ENCODE measurements at places on chromosomes 11 and 22.

GRCh38 chr11:26974996-26975395, 18.9 kb upstream of the FIBIN start:
- no peak for DNase-seq

- DNase-seq, result no peak
These were observed 194.0 kb downstream of the FAM181B start for GRCh38 chr11:82539669-82540068.

GRCh38 chr11:109275931-109276330, 146.1 kb upstream of the C11orf87 start:
- DNase-seq, result no peak

- DNase-seq, result no peak
These were observed 32.6 kb upstream of the PRAME start for GRCh38 chr22:22591348-22592299.

DNA sequence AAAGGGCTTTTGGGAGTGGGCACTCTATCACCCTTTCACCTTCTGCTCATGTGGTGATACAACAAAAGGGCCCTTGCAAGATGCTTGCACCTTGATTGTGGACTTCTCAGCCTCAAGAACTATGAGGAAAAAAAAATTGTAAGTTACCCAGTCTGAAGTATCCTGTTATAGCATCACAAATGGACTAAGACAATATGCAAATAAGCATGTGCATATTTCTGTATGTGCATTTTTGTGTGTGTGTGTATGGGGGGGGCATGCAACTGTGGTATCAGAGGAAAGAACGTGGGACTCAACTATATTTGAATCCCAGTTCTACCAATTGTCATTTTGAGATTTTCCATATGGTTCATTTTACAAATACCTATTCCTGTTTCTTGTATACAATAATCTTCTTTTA, 10.9 kb downstream of the JRKL start:
- DNase-seq, result no peak

GRCh38 chr11:98545544-98546175, 475.1 kb upstream of the CNTN5 start:
- no peak for DNase-seq

GRCh38 chr22:41561335-41561734, 525 bp downstream of the CSDC2 start:
- DNase-seq, result no peak

DNA sequence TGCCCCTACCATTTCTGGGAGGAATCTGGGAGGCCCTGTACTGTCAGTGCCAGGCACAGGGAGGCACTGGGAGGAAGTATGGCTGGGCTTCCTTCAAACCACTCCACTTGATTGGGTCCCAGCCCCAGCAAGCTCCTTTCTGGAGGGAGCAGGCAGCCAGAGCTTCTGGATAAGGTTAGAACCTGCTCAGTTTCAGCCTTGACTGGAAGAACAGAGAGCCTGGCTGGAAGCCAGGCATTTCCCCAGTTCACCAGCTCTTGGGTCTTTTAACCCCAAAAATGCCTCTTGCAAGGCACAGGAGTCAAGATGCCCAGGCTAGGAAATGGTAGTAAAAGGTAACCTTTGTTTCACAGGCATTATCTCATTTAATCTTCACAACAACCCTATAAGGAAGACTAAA, 9.0 kb upstream of the KCTD14 start:
- DNase-seq, result no peak

DNA sequence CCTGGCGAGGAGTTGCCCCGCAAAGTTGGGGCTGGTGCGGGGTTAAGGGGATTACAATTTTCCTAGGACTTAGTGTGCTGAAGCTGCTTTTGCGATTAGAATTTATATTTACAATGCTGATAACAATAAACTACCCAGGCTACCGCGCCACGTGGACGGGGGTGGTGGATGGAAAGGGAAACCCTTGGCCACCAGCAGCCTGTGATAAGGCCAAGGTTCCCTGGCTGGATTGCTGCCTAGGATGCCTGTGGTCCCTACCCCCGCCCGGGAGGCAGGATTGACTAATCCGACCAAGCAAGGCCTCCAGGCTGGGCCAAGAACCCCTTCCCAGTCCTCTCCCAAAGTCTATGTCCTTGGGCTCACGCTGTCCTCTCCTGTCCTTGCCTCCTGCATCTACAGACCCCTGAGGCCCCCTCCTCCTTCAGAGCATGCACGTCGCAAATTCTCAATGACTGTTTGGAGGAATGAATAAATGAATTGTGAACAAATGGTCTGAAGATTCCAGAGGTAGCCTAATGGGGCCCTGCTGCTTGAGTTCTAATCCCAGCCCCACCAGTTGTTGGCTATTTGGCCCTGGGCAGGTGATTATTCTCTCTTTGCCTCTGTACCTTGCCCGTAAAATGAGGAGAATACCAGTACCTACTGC, 7.6 kb upstream of the CHKA start:
- DNase-seq, result no peak

- DNase-seq, result no peak
These were observed 29.2 kb downstream of the USP35 start for GRCh38 chr11:78217650-78218541.

- no peak for DNase-seq
These were observed 2.3 kb downstream of the ACY3 start for GRCh38 chr11:67648140-67648795.

DNA sequence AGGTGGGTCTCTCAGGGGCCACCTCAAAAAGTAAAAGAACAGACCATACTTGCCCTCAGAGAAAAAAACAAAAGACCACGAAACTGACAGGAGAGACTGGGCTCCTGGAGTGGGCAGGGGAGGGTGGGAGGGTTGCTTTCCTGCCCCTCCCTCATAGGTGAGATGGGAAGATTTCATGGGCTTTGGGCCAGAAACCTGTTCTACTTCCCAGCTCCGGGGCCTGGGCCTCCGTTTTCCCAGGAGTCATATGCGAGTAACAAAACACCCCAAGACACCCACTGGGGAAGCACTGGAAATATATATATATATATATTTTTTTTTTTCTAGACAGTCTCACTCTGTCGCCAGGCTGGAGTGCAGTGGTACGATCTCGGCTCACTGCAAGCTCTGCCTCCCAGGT, 31.6 kb downstream of the TTLL1 start:
- no peak for DNase-seq

DNA sequence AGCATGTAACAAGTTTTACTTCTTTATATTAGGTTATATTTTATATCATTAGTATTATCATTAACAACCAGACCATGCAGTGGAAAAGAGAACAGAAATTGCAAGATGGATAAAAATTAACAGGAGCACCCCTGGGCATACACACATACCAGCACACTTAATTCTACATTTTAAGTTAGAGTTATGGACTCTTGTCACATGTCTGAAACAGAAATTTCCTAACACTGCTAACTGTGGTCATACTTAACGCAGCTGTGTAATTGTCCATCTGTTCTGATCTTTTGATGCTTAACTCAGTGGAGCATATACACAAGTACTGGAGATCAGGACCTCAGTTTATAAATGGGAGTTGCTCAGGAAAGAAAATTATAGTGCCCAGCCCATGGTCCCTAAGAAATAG, 358 bp downstream of the OR52H1 start:
- no peak for DNase-seq

DNA sequence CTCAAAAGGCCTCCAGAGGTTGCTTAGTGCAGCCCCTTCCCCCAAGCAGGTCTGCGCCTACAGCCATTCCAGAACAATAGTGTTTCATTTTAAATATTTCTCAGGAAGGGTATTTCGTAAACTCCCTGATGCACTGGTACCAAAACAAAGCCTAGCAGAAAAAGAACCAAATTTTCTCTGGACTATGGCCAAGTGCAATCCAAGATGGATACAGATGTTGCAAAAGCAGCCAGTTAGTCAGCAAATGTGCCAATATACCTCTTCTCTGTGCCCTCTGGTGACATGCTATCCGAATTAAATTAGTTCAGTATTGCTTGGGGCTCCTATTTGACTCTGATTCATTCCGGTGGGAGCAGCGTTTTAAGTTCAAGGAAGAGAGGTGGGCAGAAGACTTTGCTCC, 247.8 kb downstream of the NTM start:
- DNase-seq, result no peak

DNA sequence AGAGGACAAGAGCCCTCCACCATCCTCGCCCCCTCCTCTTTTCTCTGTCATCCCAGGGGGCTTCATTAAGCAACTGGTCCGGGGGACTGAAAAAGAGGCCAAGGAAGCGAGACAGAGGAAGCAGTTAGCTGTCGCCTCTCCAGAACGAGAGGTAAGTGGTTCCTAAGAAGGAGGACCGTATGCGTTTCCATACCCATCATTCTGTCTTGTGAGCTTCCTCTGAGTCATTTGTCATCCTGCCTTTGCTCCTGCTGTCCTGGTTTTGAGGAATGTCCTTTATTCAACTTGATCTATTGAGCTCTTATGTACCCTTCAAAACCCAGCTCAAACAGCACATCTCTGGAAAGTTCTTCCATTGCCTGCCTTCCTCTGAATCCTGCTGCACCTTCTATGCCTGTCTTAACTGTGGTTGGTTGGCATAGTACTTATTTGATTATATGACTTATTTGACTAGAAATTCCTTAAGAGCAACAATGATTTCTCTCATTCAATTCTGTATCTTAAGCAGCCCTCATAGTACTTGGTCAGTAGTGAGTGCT, 21.3 kb downstream of the MYO18B start:
- DNase-seq, result no peak

GRCh38 chr11:64531906-64532312, 59.1 kb upstream of the SLC22A12 start:
- DNase-seq, result no peak

DNA sequence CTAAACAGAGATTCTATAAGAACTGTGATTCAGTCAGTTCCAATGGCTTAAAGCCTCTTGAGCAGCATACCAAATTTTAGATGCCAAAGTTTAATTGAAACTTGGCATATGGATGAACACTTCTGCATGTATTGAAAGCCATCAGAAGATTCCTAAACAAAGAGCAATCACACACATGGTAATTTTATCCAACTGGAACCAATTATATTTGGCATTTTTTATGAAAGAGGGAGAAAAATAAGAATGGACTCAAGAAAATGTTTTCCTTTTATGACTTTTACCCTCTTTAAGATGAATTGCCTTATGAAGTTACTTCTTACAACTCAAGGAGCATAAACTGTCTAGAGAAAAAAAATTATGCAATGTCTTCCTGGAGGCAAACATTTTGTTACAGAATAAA, 7.4 kb downstream of the TRPC6 start:
- DNase-seq, result no peak

DNA sequence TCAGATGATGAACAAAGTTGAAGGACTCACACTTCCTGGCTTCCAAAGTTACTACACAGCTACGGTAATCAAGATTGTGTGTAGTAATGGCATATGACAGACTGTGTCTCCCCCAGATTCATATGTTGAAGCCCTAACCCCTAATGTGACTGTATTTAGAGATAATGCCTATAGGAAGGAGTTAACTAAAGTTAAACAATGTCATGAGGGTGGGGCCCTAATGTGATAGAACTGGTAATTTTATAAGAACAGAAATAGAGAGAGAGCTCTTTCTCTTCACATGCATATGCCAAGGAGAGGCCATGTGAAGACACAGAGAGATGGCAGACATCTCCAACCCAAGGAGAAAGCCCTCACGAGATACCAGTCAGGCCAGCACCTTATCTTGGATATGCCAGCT, 8.0 kb downstream of the AAMDC start:
- no peak for DNase-seq

GRCh38 chr11:30017445-30017895, 640 bp upstream of the KCNA4 start:
- DNase-seq, result no peak

DNA sequence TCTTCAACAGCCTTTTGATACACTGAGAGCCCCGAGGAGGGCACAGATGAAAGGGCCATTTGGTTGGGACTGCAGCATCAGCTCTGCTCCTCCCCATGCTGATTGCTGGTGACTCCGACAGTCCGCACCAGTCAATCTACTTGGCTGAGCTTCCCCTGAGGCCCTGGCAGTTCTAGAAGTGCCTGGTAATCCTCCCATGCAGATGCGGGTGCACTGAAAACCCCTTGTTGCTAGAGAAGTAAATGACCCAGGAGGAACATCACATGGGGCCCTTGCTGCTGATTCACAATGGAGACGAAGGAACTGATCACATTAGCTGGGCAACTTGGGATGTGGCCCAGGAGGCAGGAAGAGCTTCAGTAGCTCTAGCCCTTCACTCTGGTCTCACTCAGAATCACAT, 35.2 kb upstream of the RIC3 start:
- no peak for DNase-seq

DNA sequence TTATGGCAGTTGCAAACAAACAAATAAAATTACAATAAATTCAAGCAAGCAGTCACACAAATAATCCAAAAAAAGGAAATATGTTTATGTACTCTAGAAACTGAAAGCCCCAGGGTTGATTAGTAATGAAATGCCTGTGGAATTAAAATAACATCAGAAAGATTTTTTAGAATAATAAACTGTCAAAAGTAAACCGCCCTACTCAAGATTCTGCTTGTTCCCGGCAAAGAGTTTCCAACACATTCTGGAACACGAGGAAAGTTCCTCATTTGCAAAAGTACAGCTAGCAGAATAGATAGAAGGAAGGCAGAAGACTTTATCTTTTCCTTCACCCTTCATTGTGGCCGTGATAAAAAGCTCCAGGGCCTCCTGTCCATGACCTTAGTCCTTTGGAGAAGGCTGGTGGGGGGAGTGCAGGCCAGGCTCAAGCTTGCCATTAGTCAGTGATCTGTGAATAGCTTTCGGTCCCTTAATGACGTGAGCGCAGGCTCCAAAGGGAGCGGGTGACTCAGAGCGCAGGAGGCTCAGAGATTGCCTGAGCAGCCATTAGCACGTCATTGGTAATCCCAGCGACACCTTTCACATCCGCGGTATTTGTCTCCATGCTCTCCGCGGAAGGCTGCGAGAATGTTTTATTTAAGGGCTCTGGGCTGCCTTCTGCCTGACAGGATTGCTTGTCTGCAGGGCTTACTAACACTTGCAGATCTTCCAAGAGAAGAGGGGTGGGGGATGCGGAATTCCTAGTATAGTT, 458.3 kb downstream of the METTL15 start:
- DNase-seq, result no peak

- no peak for DNase-seq
These were observed 62.3 kb downstream of the BTG4 start for GRCh38 chr11:111449696-111450479.

- no peak for DNase-seq
These were observed 621.1 kb downstream of the OPCML start for GRCh38 chr11:132911186-132911585.

DNA sequence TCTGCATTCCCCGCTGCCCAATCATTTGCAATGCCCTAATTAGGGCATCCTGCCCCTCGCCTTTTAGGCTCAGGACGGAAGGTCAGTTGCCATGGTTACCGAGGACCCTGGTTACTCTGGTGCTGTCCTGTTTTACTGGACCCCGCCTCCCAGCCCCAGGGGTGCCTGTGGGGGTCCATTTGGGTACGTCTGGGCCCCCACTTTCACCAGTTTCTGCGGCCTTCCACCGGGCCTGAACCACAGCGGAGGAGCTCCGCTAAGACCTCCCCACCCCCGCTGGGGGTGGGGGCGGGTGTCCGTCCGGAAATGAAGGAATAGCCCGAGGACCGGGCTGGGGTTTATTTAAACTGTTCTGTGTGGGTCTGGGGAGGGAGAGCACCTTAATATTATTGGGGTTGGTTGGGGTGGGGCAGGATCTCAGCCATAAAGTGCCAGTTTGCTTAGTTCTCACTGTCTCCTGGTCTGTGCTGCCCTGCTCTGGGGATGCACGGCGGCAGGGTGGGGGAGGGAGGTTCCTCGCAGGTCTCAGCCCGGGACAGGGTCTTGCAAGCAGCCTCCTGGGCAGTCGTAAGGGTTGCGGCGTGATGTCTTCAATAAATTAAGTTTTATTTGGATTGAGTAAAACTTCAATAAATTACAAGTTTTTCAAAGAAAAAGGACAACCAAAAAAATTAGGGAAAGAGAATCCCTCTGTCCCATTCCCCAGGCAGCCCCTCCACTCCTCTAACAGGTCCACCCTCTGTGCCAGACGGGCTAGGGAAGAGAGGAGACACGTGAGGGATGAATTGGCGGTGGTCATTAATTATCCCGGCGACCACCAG, 5.3 kb downstream of the PHOX2A start:
- DNase-seq, result no peak
